ENCODE measurements at places on chromosomes 5 and 9. TPM values are rescaled to one million over a fixed set of nuclear protein-coding genes. Genes with fewer than 3 reads are reported as not detected.

DNA sequence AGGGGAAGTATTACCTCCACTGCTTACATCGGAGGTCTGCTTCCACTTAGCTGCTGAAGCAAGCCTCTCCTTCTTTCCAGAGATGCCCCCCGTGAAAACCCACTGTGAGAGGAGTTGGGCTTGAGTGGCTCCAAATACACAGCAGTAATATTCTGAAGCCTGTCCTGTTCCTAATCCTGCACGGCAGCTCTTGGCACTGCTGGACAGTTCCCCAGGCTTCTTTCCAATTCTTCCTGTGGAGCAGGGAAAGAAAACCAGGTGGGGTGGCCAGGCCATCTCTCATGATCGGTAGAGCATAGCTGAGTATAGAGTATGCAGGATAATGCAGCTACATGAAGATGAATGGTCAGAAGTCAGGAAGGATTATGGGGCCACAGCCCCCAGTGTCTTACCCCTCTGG is 335.3 kb downstream of the MARCHF11 start:
- no peak overlapping the region for H3K27ac ChIP-seq
- H3K36me3 ChIP-seq = no peaks in the 10 kb centered on the region
- no peak for DNase-seq
- H3K4me1 ChIP-seq = no peaks in the 10 kb centered on the region
- no peak overlapping the region for H3K4me3 ChIP-seq
- no peaks in the 10 kb centered on the region for H3K27me3 ChIP-seq

GRCh38 chr9:98772364-98773155 is 23.8 kb downstream of the ANKS6 start:
- DNase-seq = no peak
- no peak overlapping the region for H3K4me3 ChIP-seq
- H3K27me3 ChIP-seq = no peaks in the 10 kb centered on the region
- no peaks in the 10 kb centered on the region for H3K4me1 ChIP-seq

Gene PCDHB10
- not detected for total RNA-seq

DNA sequence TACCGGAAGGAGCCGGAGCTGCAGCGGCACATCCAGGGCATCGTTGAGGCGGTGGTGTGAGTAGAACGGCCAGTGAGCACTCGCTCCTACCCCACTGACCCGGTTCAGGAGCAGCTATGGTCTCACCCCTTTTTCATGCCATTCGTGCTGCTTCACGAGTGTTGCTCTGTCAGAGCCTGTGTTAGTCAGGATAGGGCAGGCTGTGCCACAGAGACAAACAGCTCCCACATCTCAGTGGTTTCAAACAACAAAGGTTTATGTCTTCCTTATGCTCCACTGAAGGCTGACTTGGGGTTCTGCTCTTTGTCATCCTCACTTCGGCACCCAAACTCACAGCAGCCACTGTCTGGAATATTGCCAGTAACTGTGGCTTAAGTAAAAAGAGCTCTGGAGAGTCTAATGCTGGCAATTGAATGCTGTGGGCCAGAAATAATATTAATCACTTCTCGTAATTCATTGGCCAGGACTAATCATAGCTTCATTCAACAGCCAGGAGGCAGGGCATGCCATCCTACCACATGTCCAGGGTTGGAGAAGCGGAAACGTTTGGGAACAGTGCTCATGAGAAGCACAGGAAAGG is 28.4 kb downstream of the ARHGEF37 start:
- peaks cover 11% of the 10 kb centered on the region for H3K4me1 ChIP-seq
- H3K27ac ChIP-seq = no peak overlapping the region
- no peak overlapping the region for H3K4me3 ChIP-seq
- peaks cover 2% of the 10 kb centered on the region for H3K36me3 ChIP-seq
- H3K27me3 ChIP-seq = no peaks in the 10 kb centered on the region

Gene ZNF354C
- total RNA-seq = 7.3 TPM

Gene BTNL8
- total RNA-seq = not detected

Gene PTBP3
- 231 TPM for total RNA-seq

Gene PCDHB8
- total RNA-seq = not detected

- no peak overlapping the region for H3K27ac ChIP-seq
- no peak overlapping the region for H3K4me3 ChIP-seq
- no peak for DNase-seq
- H3K4me1 ChIP-seq = no peaks in the 10 kb centered on the region
- no peaks in the 10 kb centered on the region for H3K36me3 ChIP-seq
Measured at GRCh38 chr5:150130493-150130922, 25.1 kb downstream of the PDGFRB start.

GRCh38 chr5:143002459-143003327 is 232.5 kb downstream of the ARHGAP26 start:
- peak overlapping the region; percentile 40 for H3K4me3 ChIP-seq
- DNase-seq = peak; percentile 84
- H3K27me3 ChIP-seq = no peaks in the 10 kb centered on the region
- H3K4me1 ChIP-seq = peaks cover 76% of the 10 kb centered on the region
- H3K36me3 ChIP-seq = peaks cover 26% of the 10 kb centered on the region

DNA sequence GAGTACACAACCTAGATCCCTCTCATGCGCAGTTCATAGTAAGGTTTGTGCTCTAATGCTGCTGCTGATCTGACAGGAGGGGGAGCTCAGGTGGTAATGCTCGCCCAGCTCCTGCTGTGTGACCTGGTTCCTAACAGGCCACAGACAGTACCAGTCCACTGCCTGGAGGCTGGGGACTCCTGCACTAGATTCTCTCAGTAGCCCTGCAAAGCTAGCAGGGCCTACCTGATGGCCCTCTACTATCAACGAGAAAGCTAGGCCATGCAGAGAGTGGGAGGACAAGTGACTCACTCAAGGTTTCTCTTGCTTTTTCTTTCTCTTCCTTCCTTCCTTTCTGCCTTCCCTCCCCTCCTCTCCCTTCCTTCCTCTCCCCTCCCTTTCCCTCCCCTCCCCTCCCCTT is 55.1 kb upstream of the TEX48 start:
- H3K27me3 ChIP-seq = no peaks in the 10 kb centered on the region
- H3K27ac ChIP-seq = peak overlapping the region; percentile 74
- H3K36me3 ChIP-seq = peaks cover 41% of the 10 kb centered on the region
- peaks cover 59% of the 10 kb centered on the region for H3K4me1 ChIP-seq
- no peak overlapping the region for H3K4me3 ChIP-seq
- no peak for DNase-seq

DNA sequence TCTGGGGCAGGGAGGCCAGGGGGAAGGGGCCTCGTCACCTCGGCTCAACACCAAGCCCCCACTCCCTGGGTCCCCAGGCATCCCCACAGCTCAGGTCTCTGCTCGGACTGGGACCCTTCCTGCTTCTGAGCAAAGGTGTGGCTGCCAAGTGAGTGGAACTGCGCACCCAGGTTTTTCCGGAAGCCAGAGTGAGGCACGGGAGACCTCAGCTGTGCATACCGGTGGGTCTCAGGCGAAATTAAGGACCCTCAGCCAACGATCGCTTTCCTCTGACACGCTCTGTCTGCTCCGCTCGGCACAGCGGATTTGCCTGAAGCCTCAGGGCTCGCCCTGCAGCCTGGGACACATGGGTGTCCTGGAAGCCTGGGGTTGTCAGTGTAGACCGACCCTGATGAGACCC is 41.0 kb upstream of the IRX4 start:
- H3K36me3 ChIP-seq = no peaks in the 10 kb centered on the region
- no peaks in the 10 kb centered on the region for H3K4me1 ChIP-seq
- no peak for DNase-seq
- H3K27ac ChIP-seq = no peak overlapping the region

Gene PCDHA10
- not detected for total RNA-seq

Gene LRRTM2
- total RNA-seq = not detected

Gene HSPA5
- 124 TPM for total RNA-seq

- H3K4me1 ChIP-seq = peaks cover 16% of the 10 kb centered on the region
- H3K36me3 ChIP-seq = peaks cover 14% of the 10 kb centered on the region
- H3K4me3 ChIP-seq = no peak overlapping the region
- DNase-seq = no peak
- no peaks in the 10 kb centered on the region for H3K27me3 ChIP-seq
- H3K27ac ChIP-seq = no peak overlapping the region
Measured at GRCh38 chr9:7117676-7118561, 360.1 kb downstream of the KDM4C start.

DNA sequence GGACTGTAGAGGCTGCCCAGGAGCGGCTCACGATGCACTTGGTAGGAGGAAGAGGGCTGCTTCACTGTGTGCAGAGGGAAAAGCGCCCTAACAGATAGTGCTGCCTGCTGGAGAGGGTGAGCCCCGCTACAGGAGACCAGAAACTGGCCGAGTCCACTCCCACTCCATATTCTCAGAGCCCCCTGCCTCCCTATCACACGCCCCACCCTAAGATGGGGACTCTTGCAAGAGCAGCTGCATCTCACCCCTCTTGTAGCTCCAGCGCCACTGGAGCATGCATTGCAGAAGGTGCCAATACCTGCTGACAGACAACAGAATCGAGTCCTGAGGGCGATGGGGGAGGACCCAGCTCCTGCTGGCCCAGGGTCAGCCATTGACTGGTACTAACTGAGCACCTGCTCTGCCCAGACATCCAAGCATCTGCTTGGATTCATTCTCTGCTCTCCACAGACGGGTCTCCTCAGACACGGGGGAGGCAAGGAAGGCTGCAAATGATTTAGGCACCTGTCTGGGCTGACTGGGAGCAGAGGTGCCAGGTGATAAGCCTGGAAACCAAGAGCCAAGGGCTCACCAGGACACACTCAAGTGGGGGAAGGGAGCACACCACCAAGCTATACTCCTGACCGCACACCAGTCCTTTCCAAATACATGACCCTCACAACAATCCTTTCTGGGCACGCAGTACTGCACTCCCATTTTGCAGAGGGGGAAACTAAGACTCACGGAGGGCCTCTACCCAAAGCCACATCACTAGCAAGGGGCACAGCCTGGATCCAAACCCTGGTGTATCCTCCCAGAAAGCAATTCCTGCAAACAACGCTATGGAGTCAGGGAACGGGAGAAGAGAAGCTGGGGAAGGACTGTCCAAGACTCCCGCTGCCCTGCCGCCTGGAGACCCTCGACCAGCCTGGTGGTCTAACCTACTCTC is 1.6 kb downstream of the BICD2 start:
- no peaks in the 10 kb centered on the region for H3K36me3 ChIP-seq
- peaks cover 49% of the 10 kb centered on the region for H3K4me1 ChIP-seq
- peak overlapping the region; percentile 95 for H3K4me3 ChIP-seq
- no peak for DNase-seq

DNA sequence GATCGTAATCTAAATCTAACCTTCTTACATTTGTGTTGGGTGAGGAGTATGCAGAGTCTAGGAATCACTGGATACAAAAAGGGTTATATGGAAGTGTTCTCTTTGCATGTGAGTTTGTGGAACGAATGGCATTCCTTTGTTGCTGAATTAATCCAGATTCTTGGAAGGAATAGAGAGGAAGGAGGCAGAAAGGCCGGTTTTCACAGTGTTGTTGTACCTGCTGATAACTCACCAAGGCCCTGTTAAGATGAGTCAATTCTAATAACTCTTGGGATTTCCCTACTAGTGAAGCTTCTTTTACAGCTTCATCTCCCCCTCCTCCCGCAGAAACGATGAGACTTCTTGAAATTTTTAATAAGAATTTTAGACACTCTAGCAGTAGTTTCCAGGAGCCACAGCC is 84.0 kb downstream of the ZSWIM6 start:
- H3K27me3 ChIP-seq = no peaks in the 10 kb centered on the region
- no peaks in the 10 kb centered on the region for H3K36me3 ChIP-seq
- no peak overlapping the region for H3K27ac ChIP-seq
- no peaks in the 10 kb centered on the region for H3K4me1 ChIP-seq
- DNase-seq = no peak

DNA sequence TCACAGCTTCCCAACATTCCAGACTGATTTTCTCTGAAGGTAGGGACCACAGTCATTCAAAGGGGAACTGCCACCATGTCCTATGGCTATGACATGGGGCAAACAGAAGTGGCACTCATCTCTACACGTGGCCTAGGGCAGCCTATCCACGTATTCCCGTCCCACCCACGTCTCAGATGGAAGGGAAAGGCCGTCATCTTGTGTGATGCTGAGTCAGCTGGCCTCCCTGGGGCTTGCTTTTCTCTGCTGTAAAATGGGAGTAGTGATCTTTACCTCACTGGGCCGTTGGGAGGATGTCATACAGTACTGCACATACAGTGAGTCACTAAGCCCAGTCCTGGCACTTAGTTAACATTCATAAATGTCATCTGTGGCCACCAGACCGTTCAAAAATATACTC is 72.3 kb downstream of the RAPGEF1 start:
- H3K27me3 ChIP-seq = no peaks in the 10 kb centered on the region
- peaks cover 39% of the 10 kb centered on the region for H3K36me3 ChIP-seq
- DNase-seq = peak; percentile 59
- H3K4me1 ChIP-seq = peaks cover 93% of the 10 kb centered on the region
- H3K27ac ChIP-seq = peak overlapping the region; percentile 87

Gene BTF3
- 693 TPM for total RNA-seq
